MG63 (cell line): ENCODE measurements at places on chromosomes 3 and 15.

- peak; percentile 7 for DNase-seq
Measured at GRCh38 chr3:43620831-43621655, 768 bp downstream of the ANO10 start.

- DNase-seq = no peak
Measured at GRCh38 chr3:20837676-20838302, 651.8 kb upstream of the SGO1 start.

- peak; percentile 0 for DNase-seq
Measured at GRCh38 chr3:25856902-25857518, 67.1 kb downstream of the OXSM start.

GRCh38 chr3:63921741-63922482 lies 9.7 kb upstream of the SCAANT1 start:
- no peak for DNase-seq

GRCh38 chr15:83380059-83380458 lies 67.1 kb upstream of the SH3GL3 start:
- peak; percentile 32 for DNase-seq

DNA sequence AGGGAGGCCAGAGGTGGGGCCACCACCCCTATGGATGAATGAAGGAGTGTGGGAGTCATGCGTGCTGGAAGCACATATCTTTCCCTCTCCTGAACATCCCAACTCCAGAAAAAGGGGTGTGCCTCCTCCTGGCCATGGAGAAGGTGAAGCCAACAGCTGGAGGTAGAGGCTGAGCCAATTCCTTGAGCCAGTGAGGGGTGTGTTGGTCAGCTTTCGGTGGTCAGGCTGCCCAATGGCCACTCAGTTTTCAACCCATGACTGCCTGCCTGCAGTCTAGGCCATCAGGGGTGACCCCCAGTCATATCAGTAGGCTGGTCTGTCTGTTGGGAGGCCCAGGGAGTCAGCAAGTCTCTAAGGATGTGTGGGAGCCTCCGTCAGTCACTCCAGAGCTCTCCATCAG lies 13.6 kb downstream of the PTH1R start:
- DNase-seq = no peak

GRCh38 chr3:191136347-191136746 lies 62.7 kb upstream of the OSTN start:
- DNase-seq = no peak

DNA sequence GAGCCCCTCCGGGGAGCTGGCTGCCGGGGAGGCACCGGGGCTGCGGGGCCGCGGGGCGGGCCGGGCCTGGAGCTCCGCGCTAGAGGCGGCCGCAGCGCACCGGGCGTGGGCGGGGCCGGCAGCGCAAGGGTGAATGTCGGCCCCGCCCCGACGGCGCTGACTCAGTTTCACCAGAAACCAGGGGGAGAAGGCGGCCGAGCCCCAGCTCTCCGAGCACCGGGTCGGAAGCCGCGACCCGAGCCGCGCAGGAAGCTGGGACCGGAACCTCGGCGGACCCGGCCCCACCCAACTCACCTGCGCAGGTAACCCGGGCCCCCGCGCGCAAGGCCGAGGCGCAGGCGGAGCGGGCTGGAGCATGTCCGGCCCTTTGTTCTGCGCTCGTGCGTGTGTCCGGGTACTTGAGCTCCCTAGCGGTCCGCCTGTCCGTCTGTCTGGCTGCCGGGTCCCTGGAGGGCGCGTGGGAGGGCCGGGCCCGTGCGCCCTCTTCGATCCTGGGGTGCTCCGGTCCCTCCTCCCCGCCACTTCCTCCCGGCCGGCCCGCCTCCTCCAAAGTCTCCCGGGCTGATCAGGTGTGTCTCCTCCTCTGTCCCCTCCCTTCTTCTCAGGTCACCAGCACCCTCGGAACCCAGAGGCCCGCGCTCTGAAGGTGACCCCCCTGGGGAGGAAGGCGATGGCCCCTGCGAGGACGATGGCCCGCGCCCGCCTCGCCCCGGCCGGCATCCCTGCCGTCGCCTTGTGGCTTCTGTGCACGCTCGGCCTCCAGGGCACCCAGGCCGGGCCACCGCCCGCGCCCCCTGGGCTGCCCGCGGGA lies at the start of gene SPINT1:
SPINT1 (plus strand) TSS at position 164 of the 811 bp plus-strand sequence; CDS start at position 671, 507 bp downstream.
- DNase-seq = no peak

DNA sequence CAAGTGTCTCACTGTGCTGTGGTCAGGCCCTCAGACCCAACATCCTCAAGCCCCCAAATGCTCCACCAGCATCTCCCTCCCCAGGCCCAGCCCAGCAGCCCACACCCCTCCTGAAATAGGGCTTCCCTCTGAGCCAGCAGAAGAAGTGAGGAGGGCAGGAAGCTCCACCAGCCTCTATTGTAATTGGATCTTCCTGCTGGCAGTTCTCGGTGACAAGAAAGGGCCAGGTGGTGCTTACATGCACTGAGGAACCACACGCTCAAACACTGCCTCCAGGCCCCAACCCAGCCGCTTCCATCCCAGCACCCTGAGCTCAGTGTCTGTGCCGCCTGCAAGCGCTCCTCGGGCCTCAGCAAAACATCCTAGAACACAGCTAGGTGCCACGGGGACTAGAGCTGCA lies 96.7 kb downstream of the ATP10A start:
- DNase-seq = no peak

DNA sequence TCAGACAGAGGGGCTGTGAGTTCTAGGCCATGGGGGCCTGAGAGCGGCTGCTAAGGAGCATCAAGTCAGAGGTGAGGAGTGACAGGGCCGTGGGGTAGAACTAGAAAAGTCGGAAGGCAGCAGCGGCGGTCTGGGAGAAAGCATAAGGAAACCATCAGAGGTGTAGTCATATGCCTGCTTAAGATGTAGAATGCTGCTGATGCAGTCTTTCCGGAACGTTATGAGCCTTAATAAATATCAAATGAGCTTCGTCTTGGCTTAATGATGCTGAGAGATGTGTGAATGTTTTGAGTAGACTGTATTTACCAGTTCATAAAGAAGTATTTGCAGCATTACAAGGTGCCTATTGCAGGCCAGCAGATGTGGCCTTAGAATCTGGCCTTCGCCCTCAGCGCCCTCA lies 15.2 kb downstream of the ATG7 start:
- DNase-seq = no peak

- DNase-seq = no peak
Measured at GRCh38 chr3:174337227-174337626, 521.9 kb upstream of the NAALADL2 start.

GRCh38 chr3:43726521-43726920 lies 35.8 kb downstream of the ABHD5 start:
- DNase-seq = peak; percentile 67

GRCh38 chr3:123749711-123750110 lies 134.4 kb downstream of the MYLK start:
- DNase-seq = peak; percentile 75

- no peak for DNase-seq
Measured at GRCh38 chr3:169242708-169243513, 420.6 kb downstream of the MECOM start.
